ENCODE measurements at places on chromosomes 11 and 22.
A peak's percentile ranks its signal among the peaks of the same experiment; 100 is the strongest.

GRCh38 chr11:10407749-10408685, 47.0 kb upstream of the AMPD3 start:
- DNase-seq = no peak

DNA sequence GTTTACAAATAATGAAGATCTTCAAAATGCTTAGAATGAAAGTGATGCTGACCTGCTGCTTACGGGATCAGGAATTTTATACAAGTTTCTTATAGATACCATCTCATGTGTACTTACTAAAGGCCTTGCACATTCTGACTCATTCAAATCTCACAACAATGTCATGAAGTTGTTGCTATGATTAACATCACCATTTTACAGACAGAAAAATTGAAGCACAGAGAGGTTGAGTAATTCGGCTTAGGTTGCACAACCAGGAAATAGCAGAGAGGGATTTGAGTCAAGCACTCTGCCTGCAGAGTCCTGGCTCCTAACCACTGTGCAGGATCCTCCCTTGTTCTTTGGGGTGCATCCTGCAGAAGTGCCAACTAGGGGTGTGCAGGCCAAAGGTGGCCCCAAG, 471.9 kb downstream of the MIAT start:
- no peak for DNase-seq

DNA sequence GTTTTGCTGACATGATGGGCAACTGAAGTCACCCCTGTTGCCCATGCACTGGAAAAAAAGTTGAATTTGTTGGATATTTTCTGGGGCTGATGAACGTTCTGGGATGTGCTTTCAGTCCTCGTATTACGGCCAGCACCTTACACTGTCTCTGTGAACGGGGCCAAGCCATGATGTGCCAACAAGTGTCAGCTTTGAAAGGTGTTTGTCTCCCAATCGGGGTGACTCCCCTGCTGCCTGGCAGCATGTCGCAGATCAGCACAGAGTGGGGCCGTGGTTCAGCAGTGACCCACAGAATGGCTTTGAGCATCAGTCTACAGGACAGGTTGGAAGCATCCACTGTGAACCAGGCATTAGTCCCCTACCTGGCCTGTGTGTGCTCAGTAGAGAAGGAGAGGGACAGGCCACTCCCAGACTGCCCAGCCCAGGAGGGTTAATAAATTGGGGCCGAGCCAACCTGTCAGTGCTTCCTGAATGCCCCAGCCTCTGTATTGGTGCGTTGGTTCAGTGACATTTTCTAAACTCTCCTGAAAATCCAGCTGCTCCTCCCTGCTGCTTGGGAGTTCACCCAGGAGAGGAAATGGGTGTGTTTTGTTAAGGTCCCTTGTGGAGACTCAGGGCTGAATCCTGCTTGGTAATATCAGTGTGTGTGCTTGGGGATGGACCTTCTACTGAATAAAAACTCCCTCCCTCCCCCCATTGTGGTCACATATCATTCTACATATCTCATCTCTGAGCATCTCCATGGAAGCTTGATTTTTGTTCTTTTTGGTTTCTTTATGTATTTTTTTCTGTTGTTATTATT, 50.7 kb upstream of the TTC12 start:
- no peak for DNase-seq

DNA sequence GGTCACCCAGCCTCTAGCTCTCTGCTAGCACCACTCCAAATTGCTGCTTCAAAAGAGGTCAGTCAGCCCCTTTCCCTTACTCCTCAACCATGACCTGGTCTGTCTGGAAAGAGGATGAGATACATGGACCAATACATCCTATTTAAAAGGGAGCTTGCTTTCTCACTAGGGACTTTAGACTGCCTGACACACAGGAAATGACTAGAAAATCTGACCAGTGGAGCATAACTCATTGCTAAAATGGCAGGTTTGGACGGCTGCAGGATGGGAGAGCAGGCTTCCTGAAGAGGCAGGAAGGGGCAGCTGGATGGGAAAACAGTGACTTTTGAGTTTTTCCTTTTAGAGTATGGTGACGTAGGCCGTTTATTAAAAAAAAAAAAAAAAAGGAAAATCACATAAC, 25.3 kb downstream of the STIM1 start:
- no peak for DNase-seq

DNA sequence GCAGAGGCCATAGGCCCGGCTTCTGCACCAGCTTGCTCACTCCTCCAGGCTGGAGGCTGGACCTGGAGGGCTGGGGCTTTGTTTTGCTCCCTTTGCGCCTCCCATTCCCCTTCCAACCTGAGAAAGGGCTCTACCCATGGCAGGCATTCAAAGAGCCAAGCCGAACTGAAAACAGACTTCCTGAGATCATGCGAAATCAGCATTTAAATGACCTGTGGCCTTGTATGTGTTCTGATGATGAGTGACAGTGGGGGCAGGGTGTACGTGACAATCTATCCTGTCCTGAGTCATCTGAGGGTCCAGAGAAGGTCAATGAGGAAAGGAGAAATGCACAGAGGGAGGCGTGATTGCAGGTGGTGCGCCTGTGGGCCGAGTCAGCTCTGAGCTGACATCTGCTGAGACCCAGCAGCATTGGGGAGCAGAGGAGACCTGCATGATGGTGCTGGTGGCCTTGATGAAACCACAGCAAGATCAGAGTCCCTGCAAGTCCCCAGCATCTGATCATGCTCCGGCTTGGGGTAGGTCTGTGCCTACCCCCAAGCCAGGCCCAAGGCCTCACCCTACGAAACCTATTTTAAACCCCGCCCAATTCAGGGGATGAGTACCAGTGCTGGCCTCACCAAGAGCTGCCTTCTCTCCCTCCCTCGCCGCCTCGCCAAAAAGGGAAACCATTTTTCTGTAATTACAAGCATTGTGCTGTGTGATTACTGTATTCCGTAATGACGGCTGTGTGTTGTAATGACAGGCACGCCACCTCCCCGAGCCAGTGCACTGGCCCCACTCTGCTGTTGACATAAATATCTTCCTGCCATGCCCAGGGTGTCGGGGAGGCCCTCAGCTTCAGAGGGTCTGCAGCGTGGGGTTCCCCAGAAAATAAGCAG, 95.2 kb upstream of the ANO1 start:
- no peak for DNase-seq

- DNase-seq = peak; percentile 67
These were observed 21.3 kb downstream of the IZUMO1R start for GRCh38 chr11:94325681-94326080.

DNA sequence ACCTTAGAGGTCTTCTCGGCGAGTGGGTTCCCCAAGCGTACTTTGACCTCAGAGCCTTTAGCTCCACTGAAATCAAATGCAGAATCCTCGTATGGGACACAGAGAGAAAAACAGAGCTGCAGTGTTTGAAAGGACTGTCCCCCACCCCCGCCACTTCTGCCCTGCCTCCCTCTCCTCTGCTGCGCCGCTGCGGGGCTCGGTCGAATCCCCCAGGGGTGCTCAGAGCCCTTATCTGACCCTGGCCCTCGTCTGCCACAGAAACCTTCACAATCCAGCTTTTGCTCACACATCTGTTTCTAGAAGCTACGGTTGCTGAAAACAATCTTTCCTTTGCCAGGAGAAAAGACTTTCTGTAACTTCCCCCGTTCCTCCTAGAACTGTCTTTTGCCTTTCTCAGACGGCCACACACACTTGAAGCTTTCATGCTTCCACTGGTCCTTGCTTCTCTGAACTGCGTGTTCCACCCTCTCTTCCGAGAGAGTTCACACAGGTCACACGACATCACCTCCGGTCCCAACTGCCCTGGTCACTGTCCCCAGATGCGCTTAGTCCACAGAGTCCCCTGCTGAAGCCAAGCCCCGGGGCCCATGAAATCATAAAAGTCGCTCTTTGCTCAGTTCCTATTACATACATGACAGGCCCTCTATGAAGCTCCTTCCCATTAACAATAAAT, 3.7 kb downstream of the SMIM35 start:
- DNase-seq = no peak

GRCh38 chr11:68336716-68337115, 24.3 kb downstream of the LRP5 start:
- no peak for DNase-seq

GRCh38 chr11:1569251-1569780, 2.8 kb downstream of the DUSP8 start:
- DNase-seq = no peak

DNA sequence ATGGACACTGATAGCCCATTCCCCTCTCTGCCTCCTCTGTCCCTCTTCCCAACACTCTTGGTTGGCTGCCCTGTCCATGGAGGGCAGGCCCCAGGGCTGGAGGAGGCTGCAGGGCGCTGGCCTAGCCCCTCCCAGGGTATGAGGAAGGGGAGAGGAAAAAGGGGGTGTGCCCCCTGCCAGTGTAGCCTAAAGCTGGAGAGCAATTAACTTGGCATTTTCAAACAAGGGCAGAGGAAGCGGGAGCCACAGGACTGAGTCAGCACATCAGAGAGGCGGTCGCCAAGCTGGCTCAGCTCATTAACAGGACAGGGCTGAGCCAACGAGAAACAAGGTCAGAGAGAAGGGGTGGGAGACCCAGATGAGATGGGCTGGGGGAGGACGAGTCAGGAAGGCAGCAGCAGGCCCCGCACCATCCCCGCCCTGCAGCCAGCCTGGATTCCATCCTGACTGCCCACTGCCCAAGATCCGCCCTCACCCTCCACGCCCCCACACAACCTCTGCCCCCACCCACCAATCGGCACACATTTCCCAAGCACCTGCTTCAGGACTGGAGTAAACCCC, 76.3 kb downstream of the BUD13 start:
- no peak for DNase-seq

- DNase-seq = no peak
These were observed 126.3 kb downstream of the CADM1 start for GRCh38 chr11:115377882-115378296.

DNA sequence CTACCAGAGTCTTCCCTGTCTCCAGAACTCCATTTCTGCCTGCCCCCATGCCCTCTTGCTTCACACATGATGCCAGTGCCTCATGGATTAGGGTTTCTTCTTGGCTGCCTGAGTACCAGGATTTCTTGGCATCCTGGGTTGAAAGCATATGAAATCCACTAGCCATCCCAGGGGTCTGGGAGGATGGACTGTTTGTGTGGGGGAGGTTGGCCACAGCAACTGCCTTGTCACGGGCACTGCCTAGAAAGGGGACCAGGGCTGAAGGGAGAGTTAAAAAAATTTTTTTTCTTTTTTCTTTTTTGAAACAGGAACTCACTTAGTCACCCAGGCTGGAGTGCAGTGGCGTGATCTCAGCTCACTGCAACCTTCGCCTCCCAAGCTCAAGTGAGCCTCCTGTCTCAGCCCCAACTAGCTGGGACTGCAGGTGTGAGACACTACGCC, 4.2 kb downstream of the USP35 start:
- DNase-seq = peak; percentile 38

- DNase-seq = no peak
These were observed 21.8 kb downstream of the EMSY start for GRCh38 chr11:76466666-76467065.

DNA sequence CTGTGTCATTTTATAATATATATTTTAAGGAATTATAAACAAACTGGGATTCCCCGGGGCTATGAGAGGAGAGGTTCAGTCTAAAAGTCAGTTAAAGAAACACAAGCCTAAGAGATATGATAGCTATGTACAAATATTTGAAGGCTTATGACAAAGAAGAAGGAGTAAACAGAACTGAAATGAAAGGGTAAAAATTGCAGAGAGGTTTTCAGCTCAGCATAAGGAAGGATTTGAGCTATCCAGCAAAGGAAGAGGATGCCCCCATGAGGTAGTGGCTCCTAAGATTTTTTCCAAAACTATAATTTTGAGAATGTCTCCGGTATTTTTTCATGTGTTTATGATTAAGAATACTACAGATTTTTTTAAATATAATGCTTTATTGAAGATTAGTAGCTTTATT, 57.9 kb upstream of the ANGPTL5 start:
- DNase-seq = no peak

DNA sequence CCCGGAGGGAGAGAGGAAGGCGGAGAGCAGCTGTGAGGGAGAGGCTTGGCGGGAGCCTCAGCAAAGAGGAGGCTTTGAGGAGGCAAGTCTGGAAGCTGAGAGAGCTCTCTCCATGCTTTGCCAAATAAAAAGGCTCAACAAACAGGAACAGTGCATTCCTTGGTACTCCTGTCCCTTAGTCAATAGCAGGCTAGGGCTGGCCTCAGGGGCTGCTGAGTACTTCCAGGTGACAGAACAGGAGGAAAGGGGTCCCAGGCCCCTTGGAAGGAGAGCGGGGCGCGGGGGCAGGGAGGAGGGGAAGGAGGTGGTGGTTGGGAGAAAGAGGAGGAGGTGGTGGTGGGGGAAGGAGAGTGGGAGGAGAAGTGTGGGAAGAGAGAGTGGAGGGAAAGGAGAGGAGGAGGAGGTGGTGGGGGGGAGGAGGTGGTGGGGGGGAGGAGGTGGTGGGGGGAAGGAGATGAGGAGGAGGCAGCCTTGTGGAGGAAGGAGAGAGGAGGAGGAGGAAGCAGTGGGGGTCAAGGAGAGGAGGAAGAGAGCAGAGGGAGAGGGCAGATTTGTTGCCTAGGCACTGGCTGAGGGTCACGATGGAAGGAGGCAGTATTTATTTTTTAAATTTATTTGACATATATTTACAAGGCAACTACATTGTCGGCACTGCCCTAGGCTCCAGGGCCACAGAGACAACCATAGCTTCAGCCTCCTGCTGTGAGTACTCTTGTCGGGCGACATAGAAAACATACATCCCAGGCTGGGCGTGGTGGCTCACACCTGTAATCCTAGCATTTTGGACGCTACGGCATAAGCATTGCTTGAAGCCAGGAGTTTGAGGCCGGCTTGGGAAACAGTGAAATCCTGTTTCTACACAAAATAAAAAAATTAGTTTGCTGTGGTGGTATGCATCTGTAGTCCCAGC, 74.2 kb upstream of the ZBED5 start:
- DNase-seq = no peak

GRCh38 chr22:24134090-24134846, 47.0 kb upstream of the SUSD2 start:
- DNase-seq = peak; percentile 63

DNA sequence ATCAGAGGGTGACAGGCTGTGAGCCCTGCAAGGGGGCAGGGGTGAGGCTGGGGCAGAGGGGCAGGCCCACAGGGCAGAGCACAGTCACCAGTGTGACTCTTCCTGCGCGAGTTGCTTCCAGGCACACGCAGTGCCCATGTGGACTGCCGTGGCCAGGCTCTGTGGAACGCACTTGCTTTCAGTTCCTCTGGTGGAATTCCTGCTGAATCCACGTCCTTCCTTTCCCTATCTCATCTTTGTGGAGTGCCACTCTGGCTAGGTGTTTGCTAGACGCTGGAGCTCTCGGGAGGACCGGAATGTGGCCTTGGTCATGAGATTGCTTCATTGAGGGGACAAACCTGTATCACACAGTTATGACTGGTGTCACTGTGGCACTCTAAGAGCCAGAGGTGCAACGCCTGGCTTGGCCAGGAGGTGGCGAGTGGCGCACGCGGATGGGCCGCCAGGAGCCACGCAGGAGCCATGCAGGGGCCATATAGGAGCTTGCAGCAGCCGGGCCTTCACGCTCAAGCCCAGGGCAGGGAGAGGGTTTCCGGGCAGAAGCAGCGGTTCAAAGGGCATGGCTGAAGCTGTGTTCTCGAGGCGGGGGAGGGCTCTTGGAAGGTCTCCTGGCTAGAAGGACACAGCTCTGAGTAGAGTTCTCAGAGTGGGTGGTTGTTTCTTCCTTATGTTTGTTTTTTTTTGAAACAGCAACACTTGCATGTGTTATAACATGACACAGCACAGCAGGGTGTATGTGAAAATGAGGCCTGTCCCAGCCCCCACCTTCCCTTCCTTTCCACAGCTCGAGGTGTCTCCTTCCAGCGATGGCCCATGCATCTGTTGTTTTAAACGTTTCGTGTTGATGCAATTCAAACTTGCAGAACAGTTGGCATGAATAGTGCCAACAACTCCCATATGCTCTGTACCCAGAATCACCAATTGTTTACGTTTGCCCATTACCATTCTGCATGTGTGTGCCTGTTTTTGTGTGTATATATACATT, 36.2 kb downstream of the TBC1D22A start:
- peak; percentile 85 for DNase-seq
